Mucosa of gallbladder (tissue), 1 donor: ENCODE measurements at places on chromosomes 16 and 17. TPM values are rescaled to one million over a fixed set of nuclear protein-coding genes. Genes with fewer than 3 reads are reported as not detected.

GRCh38 chr16:77679391-77679790 is 42.9 kb upstream of the NUDT7 start:
- no peak for DNase-seq

DNA sequence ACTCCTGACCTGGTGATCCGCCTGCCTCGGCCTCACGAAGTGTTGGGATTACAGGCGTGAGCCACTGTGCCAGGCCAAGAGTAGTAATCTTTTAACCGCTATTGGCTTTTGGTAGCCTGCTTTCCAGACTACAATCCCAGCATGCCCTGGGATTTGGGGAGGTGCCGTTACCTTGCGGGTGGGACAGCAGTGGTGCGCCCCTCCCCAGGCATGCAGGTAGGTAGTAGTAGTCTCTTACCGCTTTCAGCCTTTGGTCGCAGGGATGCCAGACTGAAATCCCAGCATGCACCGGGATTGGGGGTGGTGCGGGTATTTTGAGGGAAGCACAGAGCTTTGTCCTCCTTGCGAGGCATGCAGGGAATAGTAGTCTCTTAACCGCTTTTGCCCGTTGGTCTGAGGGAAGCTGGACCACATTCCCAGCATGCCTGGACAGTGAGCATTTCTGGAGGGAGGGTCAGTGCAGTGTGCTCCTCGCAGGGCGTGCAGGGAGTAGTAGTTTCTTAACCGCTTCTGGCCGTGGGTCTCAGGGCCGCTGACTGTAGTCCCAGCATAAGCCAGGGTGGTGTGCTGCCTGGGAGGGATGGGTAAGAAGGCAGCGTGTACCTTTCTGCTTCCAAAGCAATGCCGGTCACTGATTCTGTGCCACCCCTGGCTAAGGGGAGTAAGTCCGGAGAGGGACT is 1686.8 kb downstream of the TP53TG3F start:
- DNase-seq: no peak

GRCh38 chr17:79242873-79243602 is 168.4 kb downstream of the ENGASE start:
- no peak for DNase-seq

DNA sequence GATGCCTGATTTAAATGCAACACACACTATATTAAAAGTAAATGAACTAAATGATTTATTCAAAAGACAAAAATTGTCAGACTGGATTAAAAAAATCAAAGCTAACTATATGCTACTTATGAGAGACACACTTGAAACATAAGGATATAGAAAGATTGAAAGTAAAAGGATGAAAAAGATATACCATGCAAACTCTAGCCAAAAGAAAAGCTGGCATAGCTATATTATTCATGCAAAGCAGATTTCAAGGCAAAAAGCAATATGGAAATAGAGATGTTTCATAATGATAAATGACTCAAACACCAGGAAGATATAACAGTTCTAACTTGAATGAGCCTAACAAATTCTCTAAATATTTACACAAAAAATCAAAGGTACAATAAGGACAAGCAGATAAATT is 149.2 kb downstream of the MYO1D start:
- no peak for DNase-seq

- no peak for DNase-seq
Observed at GRCh38 chr16:56370185-56370874, 55.0 kb downstream of the AMFR start.

GRCh38 chr17:45873728-45874127 is 20.6 kb upstream of the MAPT start:
- DNase-seq: no peak

Gene HS3ST3A1
- total RNA-seq: 0.49 TPM

Gene KIF19
- 0.32 TPM for total RNA-seq

Gene LRRC3C
- total RNA-seq: not detected

Gene TMEM98
- total RNA-seq: 153 TPM

Gene CTRB1
- 15.0 TPM for total RNA-seq

Gene ATP2A1
- 0.83 TPM for total RNA-seq

Gene PCGF2
- total RNA-seq: 52.3 TPM
